ENCODE measurements at places on chromosomes 1 and 21.
A peak's percentile ranks its signal among the peaks of the same experiment; 100 is the strongest.

DNA sequence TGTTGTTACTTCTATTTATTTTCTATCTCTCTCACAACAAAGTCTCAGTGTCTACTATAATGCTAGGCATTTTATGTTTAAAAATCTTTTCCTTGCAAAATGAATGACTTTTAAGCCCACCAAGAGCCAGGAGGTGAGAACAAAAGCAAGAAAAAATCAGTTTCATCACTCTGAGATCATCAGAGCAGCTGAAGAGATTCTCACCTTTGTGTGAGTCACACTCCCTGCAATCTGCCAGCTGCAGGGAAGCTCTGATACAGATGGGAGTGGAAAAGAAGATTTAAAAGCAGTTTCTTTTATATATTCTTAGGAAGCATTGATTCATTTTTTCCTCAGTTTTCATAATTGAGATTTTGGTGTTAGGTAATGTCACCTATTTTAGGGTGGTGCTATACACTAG is 107.6 kb downstream of the LHX9 start:
- no peak for DNase-seq

GRCh38 chr21:46375560-46376230 is 51.7 kb downstream of the PCNT start:
- no peak for DNase-seq

GRCh38 chr21:45104560-45104959 is 30.2 kb downstream of the ADARB1 start:
- no peak for DNase-seq

DNA sequence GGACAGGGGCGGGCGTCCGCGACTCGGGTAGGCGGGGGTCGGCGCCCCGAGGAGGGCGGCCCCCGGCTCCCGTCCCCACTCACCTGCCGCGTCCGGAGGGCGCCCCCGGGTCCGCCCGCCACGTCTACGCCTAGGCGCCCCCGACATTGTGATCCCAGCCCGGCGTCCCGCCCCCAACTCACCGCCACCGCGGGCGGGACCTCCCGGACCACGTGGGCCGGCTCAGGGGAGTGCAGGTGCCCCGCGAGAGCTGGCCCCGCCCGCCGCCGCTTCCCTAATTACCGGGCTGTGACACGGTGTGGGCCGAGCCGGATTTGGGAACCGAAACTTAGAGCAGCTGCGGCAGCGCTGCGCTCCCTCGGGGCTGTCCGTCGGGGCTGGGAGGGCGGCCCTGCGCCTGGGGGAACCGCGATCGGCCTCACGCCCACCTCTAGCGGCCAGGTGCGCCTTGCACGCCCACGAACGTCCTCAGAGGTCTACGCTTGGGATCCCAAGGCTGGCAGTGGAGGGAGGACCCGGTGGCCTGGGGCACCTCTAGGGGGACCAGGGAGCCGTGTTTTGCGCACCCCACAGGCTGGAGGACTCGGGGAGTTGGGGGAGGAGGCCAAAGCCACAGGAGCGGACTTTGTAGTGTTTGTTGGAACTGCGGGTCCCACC is 521 bp upstream of the NADK start:
- peak; percentile 95 for DNase-seq

DNA sequence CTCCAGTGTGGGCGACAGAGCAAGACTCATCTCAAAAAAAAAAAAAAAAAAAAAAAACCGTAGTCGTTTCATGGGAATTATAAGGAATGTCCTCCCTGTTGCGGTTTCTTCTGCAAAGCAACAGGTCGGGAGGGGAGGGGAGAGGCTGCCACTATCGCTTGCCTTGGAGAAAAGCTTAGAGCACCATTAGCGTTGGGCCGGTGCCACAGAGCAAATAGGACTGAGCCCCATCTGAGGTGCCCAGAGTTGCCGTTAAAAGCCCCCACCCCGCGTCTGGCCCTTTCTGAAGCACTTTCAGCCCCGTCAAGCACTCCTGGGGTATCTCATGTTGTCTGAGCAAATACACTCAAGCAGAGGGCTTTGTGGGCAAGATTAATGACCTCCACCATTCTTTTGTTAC is 2.2 kb downstream of the RIPPLY3 start:
- DNase-seq = no peak

DNA sequence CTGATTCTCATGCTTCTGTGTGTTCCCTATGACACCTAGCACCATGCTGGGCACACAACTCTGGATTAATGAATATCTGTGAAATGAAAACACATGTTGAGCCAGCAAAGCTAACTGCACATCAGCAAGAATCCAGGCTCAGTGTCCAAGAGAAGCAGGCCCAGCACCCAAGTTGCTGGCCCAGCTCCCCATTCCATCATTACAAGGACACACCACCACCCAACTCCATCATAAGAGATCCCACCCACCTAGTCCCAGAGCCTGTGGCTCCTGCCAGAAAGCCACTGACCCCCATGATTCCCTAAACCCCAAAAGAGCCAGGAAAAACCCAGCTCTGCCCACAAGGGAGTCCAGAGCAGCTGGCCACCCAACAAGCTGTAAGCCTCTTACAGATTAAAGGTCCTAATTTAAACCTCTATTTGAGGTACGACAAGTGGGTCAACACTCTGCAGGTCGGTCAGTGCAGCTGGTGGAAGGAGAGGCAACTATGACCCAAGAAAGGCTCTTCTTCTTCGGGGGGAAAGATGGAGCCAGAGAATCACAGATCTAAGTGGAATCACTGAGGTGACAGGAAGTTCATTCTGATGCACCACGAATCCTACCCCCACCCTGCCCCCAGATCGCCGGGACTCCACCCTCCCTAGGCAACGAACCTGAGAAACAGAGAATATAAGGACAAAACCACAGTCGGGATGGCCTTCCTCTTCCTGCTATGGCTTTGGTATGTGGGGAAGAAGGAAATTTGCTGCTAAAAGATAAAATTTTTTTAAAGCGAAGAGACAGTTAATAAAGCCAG is 58.2 kb downstream of the CD34 start:
- DNase-seq = no peak

GRCh38 chr21:15243406-15243805 is 178.6 kb upstream of the NRIP1 start:
- DNase-seq = peak; percentile 7

GRCh38 chr1:208081972-208082371 is 162.2 kb downstream of the PLXNA2 start:
- DNase-seq = no peak

DNA sequence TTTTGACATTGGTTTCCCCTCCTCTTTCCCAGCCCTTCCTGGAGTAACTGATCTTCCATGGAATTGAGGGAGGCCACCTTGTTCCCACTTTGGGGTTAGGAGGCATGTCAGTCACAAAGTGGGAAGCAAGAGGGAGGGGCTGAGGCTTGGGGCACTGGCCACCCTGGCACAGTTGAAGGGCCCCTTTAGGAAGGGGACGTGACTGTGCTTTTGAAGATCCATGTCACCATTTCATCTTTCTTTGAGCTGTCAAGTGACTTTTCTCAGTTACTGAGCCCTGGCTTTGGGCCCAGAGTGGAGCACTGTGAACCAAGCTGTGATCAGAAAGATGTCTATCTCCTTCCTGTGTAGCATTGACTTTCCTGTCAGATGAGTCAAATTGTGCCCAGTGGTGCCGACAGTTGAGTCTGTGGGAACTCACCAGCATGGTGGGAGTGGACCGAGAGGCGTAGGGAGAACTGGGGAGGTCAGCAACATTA is 38.5 kb upstream of the TDRD10 start:
- DNase-seq = peak; percentile 70

- DNase-seq = no peak
Observed at GRCh38 chr1:63678200-63678599, 85.0 kb downstream of the PGM1 start.

DNA sequence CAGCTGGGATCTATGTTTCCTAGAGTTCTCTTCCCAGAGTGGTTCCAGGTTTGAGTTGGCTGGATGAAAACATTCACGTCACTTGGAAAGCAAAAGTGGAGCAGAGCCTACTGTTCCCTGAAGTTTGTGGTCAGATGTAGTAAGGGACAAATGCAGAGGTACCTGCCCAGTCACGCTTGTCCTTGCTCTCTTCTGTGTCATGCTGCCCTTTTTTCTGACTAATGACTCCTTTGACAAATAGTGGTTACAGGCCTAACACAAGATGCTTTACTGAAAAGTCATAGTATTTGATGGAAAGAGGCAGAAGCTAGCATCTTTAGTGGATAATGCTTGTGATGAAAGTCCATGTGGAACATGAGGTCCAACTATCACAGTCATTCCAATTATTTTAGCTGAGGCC is 881.4 kb upstream of the B3GALT2 start:
- DNase-seq = no peak

- DNase-seq = no peak
Observed at GRCh38 chr1:16231331-16232315, 5.4 kb downstream of the CPLANE2 start.

DNA sequence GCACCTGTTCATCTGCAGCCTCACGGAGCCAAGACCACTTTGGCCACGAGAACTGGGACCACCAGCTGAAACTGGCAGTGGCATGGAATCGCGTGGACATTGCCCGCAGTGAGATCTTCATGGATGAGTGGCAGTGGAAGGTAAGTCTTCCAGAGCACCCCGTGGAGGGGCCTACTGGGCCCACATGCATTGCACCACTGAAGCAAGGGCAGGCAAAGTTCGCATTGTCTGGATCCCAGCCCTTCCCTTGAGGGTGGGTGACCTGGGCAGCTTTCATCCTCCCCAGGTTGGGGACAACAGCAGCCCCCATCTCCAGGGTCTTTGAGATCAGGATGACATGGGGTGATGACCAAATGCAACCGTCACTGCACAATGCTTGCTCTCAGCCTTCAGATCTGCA is 37.5 kb downstream of the TRPM2 start:
- DNase-seq = no peak

GRCh38 chr1:12102066-12102465 is 39.0 kb downstream of the TNFRSF8 start:
- DNase-seq = no peak

DNA sequence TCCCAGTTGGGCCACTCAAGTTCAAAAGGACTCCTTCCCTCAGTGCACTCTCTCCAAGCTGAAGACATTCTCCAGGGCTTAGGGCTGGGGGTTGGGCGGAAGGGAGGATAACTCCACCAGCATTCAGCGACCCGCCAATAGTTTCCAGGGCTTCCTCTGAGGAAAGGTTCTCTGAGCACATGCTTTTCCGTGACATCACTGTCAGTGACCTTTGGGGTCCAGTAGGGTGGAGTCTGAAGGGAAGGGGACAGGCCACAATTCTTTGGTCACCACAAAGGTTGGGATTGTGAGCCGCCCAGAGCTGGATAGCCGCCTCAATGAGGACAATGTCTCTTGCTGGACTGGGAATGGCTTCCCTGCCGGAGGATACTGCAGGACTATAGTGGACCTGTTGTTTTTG is 22.8 kb upstream of the RXRG start:
- DNase-seq = no peak

Measured in inflammatory macrophage (primary cell).